ENCODE measurements at places on chromosomes 3 and 15.
A peak's percentile ranks its signal among the peaks of the same experiment; 100 is the strongest.

DNA sequence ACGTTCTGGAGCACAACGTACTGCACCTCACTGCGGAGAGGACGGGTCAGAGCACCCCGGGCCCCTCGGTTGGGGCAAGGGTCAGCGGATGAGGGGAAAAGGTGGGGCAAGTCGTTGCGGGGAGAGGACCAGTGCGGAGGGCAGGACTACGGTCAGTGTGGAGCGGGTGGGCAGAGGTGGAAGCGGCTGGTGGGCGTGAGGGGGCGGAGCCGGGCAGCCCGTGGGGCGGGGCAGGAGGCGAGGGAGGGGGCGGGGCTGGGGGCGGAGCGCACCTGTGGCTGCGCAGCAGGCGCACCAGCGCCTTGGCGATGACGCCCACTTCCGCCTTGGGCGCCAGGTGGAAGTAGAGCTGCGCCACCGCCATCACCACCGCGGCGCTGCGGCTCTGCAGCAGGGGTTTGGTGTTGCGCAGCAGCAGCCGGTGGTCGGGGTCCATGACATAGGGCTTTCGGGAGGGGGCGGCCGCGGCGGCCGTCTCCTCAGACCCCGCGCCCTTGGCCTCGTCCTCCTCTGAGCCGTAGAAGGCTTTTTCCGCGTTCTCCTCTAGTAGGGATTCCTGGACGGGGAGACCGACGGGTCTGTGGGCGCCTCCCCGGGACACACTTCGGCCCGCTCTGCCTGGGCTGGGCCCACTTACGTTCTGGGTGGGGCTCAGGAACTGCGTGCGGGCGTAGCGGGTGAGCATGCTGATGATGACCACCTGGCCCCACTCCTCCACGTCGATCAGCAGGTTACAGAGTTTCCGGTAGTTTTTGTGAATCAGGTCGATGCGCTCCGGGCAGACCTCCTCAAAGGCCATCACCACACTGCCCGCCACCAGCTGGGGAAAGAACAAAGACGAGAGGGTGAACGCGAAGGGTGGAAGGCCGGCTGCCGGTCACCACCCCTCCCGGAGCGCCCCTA, 29.2 kb downstream of the AP3B2 start:
- no peak for DNase-seq

GRCh38 chr3:75118779-75119178, 504.3 kb upstream of the CNTN3 start:
- DNase-seq: no peak

- DNase-seq: no peak
Measured at GRCh38 chr15:98720577-98721565, 72.5 kb downstream of the IGF1R start.

- DNase-seq: no peak
Measured at GRCh38 chr3:195800240-195800639, 11.5 kb downstream of the MUC4 start.

- DNase-seq: peak; percentile 64
Measured at GRCh38 chr3:157240408-157240807, 80.5 kb upstream of the CCNL1 start.

DNA sequence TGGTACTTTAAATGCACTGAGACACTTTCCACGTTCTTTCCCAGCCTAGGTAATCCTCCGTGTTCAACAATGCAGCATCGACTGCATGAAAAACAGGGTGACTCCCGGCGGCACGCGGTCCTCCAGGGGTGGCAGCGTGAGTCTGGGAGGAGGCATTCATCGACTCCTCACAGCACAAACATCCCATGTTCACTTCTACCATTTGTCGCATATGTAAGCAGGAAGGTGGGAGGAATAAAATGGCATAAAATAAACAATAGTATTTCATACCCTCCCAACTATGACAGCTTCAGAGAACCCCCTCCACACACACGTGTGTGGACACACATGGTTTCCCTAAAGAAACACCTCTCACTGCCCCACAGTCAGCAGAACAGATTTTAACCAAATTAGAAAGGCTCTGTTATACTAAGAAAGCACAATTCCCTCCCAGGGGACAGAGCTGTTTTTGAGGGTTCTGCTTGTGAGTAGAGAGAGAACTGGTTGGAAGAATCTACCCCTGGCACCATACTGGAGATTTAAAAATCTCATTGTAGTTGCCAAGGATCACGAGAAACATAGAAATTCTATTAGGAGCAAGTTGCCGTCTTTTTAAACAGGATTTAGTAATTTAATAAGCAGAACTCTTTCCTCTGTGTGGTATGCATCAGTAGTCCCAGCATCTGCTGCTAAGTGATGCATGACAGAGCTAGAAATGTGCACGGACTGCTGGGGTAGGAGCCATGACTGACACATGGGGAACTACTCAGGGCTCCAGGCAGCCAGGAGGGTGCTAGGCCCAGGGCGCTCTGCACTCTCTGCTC, 6.0 kb downstream of the FAM43A start:
- DNase-seq: no peak

DNA sequence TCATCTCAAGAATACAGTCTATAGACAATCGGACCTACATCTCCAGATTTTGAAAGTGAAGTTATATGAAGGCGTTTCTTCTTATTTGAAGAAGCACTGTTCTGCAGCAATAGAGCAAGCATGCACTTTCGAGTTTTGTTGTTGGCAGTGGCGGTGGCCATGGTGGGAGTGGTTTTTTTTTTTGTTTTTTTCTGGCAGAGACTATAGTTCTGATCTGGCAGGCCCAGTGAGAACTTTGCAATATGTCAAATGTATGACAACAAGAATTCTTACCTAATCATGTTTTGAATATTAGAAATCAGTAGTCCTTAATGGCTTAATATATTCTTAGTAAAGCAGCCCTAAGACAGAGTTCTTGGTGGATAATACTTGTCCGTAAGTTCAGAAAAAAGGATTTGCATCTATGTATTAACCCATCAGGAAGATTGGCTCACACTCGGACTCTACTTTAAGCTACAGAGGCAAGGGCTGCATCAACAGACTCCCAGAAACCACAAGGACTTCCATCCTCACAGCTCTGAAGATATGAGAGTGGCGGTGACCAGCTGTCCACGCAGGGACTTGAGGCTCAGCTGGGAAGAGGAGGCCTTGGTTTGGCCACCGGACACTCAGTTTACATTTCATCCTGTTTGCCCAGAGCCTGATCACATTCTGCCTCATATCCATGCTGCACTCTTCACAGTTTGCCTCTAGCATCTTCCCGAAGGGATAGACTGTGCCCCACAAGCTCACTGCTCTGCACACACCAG, 124.1 kb upstream of the THBS1 start:
- no peak for DNase-seq

GRCh38 chr3:5096336-5097008, 25.6 kb upstream of the ARL8B start:
- DNase-seq: no peak

DNA sequence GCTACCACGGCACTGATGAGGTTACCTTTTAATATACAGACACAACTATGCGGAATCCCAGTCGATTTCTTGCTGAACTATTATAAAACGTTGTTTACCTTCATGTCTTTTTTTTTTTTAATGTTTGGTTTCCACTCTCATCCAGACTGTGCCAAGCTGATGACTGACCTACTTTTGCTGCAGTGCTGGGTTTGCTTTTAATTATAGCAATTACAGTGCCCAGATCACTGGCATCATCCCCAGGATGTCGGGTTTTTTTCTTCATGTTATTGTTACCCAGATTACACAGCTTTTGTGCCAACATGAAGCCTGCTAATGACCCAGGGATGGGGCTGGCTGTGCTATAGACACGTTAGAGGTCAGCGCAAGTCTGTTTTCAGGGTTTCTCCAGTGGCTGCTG, 294.0 kb upstream of the ATP10A start:
- no peak for DNase-seq

GRCh38 chr15:90592131-90592881, 62.6 kb downstream of the CRTC3 start:
- DNase-seq: no peak

- DNase-seq: no peak
Measured at GRCh38 chr3:178343433-178344038, 192.7 kb upstream of the KCNMB2 start.

GRCh38 chr3:71484452-71484851, 99.1 kb downstream of the FOXP1 start:
- no peak for DNase-seq

- peak; percentile 16 for DNase-seq
Measured at GRCh38 chr3:111538681-111539083, 3.3 kb upstream of the CD96 start.
